CD4-positive, alpha-beta T cell treated with Interleukin-2 at 100 ng/mL for 4 hours (primary cell): ENCODE measurements at places on chromosomes 7 and 10.

DNA sequence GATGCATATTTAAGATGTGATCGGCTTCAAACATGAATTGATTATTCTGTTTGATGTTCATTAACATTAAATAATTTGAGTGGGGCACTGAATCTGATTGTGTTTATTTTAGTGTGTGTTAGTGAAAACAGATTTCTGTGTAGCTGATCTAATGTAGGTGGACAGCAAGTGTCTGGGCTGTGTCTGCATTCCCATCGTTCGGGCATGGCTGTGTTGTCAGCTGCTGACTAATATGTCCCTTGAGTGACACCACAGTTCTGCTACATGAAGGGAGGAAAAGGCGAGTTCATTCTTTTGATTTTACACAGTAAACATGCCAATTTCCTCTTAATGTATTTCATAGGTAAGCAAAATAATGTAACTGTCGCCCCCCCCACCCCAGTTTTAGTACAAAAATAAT is 203.0 kb downstream of the CNTNAP2 start:
- DNase-seq = no peak

DNA sequence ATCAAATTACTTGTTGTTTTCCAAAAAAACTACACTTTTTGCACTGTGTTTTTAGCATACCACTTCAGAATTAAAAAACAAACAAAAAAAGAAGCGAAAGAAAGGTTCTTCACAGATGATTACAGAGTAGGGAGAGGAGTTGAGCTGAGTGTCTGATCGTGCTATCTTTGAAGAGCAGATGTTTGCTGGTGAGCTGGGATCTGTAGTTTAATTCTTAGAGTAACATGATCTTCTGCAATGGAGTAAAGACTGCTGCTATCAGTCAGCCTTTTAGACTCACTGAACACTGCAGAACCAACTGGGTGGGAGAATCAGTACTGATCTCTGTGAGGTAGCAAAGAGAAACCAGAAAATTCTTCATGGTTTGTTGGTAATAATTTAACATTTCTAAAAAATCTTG is 1197.8 kb upstream of the SORCS1 start:
- DNase-seq = no peak

GRCh38 chr10:96211764-96212163 is 59.6 kb downstream of the BLNK start:
- no peak for DNase-seq

- DNase-seq = no peak
These were observed 120.1 kb downstream of the PTPN20 start for GRCh38 chr10:47031211-47031900.

DNA sequence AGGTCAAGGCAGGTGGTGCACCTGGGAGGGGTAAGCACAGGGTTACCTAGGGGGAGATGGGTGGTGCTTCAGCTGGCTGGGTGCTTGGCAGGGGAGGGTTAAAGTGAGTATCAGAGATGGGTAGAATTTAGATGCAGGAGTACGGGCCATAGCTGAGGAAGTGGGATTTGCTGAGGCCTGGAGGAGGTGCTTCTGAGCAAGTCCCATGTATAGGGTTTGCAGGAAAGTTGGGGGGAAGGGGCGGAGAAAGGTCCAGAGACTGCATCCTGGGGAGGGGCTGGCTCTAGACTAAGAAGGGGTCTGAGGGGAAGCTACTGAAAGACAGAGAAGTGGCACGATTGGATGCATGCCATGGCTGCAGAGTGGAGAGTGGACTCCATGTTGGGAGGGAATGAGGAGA is 281.6 kb upstream of the ZNF32 start:
- DNase-seq = no peak

GRCh38 chr10:131090761-131091661 is 220.5 kb downstream of the TCERG1L start:
- DNase-seq = no peak

- no peak for DNase-seq
These were observed 15.4 kb upstream of the LYZL1 start for GRCh38 chr10:29273478-29273877.

- DNase-seq = no peak
These were observed 39.3 kb upstream of the CDK6 start for GRCh38 chr7:92875719-92876118.

- no peak for DNase-seq
These were observed 17.4 kb downstream of the RBP3 start for GRCh38 chr10:47365431-47366180.

GRCh38 chr10:130635528-130635927 is 499.3 kb downstream of the GLRX3 start:
- no peak for DNase-seq

DNA sequence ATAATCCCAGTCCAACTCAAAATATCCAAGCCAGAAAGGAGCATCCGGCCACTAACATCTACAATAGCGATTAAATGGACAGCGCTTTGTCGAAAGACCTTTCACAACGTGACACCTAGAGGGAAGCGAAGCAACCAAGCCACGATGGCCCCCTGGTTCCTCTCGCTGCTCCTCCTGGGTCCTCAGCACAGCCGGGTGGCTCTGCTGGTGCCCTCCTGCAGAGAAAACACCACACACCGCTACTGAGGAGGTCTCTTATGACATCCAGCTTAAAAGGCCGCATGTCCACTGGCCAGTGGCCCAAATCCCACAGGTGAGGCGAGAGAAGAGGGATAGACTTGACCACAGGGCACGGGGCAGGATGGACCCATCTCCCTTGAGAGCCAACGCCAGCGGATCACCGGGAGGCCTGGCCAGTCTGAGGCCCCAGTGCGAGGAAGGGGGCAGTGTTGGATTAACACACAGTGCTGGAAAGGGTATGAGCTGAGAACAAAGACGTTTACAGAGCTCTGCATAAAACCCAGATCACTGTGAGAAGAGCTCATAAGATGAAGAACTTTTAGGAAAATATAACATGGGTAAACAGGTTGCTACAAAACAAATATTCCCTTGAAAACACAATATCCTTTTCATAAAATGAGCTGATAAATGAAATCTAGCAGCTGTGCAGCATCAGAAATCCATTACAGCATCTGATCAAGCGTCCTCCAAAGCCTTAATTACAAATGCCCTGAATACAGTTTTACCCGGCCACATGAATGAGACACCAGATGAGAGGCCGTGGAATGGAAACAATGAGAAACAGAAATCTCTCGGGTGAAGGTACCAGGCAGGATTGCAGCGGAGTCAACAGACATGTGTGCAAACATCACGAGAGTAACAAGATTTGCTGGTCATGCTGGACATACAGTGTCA is 236.7 kb downstream of the DIP2C start:
- DNase-seq = no peak

DNA sequence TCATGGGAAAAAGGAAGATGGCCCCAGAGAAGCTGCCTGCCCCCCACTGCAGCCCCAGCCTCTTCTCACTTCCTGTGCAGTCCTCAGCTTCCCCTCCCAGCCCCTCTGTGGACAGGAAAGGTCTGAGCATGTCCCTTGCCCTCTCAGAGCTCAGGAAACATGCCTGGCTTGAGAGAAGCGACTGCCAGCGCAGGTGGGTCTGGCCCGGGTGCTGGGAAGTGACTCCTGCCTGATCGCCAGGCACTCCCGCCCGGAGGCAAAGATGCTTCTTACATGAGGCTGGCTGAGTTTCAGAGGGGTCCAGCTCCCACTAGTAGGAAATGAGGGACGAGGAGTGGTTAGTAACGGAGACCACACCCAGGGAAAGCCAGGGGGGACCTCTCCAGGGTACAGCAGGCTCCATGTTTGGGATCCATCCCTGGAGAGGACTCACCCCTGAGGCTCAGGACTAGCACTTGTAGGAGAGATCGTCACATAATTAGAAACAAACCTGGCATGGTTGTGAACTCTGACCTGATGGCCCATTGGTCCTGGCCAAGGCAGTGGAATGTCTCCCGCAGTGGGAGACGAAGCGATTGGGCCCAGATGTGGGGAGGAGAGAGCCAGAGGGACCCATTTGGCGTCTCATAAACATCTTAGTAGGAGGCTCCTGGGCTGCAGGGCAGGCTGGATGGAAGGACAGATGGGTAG is 12.3 kb downstream of the ELN start:
- no peak for DNase-seq
